Glomerular endothelial cell (primary cell): ENCODE measurements at places on chromosomes 1 and 21. TPM values are rescaled to one million over a fixed set of nuclear protein-coding genes. Genes with fewer than 3 reads are reported as not detected.

DNA sequence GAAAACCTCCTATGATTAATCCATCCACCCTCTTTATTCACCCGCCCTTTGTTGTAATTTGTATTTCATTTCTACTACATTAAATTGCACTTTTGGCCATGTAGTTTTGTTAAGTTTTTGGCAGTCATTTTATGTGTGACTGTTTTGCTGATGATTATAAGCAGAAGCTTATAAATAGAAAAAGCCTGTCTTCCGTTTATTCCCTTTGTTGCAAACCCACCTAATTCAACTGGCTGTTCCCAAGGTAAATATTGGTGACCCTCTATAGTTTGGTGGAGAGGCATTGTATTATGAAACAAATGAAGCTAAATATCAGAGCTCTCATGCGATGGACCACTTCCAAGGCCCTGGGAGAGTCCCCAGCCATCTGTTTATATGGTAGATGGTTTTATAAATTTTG is 36.7 kb upstream of the IGSF3 start:
- no peak for DNase-seq

- DNase-seq = no peak
Observed at GRCh38 chr1:53582211-53583020, 123.2 kb downstream of the DMRTB1 start.

DNA sequence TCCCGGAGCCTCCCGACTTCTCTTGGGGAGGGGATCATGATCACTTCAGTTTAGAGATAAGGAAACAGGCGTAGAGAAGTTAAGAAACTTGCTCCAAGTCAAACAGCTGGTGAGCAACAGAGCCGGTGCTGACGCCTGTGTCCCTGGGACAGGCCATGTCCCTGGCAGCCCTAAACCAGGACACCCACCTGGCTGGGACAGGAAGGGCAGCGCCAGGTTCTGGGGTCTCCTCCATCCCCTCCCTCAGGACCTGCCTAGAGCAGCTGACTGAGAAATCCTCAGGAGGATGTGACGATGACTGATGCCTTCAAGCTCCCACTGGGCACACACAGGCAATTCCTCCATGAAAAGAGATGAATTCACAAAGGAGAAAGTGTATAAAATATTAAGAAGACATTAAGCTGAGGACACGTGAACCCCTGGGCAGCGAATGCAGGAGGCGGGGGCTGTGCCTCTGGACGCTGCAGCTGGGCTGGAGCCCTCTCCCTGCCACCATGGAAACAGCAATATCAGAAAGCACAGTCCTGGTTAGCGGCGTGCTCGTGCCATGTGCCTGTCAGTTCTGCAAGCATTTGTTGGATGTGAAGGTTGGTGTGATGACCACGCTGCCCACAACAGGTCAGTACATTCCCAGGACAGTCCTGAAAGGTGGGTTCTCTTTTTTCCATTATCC is 40.1 kb upstream of the C1orf174 start:
- no peak for DNase-seq

GRCh38 chr1:45796946-45797345 is 6.5 kb upstream of the MAST2 start:
- DNase-seq = no peak

GRCh38 chr1:46583494-46583893 is 20.6 kb downstream of the MKNK1 start:
- no peak for DNase-seq

DNA sequence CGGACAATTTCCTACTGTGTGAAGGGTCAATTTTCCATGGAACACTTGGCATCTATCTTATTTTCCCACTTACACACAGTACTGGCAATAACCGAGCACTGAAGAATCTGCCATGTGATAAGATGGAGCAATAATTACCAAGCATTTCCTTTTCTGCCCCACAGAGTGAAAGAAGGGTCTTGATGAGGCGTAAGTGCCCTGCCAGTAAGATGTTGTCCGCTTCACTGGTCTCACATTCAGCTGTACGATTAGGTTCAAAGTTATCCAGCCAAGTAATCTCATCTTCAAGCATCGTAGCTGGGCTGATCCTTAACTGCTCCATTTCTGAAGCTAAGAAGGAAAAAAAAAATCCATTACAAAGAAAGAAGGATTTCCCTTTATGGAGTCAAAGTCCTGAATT is 67.8 kb downstream of the PCSK9 start:
- no peak for DNase-seq

DNA sequence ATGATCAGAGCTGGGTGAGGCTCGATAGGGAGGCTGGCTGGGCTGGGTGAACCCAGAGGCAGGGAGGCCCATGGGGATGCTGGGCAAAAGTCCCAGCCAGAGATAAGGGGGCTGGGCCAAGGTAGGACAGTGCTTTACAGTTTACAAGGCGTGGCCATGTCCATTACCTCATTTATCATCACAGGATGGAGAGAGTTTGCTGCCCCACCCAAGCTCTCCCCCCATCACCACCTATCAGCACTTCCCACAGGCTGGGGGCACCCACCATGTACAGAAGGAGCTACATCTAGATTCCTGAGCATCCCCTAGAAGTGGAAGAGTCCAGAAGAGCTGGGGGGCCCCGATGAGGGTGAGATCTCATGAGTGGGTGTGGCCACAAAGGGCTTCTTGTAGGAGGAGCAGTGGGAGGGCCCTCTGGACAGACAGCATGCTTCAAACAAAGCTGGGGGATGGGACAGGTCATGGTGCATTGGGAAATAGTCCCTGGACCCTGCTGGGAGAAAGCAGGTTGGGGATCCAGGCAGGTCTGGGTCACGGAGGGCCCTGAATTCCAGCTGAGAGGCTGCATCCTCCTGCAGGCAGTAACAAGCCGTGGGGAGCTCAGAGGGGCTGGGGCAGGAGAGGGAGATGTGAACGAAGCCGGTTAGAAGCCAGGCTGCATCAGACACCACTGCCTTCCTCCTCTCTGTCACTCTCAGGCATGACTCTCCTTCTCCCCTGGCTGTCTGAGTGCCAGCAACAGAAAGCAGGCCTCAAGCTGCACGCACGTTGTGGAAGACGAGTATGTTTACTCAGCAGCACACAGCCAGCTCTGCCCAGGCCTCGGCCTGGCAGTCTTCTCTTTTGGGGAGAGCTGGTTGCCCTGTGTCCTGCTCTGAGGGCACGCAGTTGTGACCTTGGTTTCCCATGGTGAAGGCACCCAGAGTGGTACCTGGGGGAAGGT is 202.3 kb downstream of the HIVEP3 start:
- no peak for DNase-seq

- no peak for DNase-seq
Observed at GRCh38 chr1:195948123-195948895, 659.9 kb downstream of the KCNT2 start.

- no peak for DNase-seq
Observed at GRCh38 chr1:178629252-178630154, 95.5 kb upstream of the RALGPS2 start.

DNA sequence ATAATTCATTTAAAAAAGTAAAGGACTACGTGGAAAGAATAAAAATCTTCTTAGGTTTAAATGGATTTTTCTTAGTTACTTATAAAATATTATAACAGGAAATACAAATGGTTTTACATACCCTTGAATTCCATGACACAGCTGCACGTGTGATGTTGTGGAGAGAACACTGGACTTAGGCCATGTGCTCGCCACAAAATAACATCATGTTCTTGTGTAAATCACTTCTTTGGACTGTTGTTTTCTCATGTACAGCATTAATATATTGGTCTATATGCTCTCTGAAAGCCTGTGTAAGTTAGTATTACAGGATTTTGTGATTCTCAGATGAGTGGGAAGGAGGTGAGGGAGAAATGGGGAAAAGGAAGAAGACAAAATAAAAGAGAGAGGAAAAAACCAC is 228.2 kb downstream of the DNM3 start:
- DNase-seq = no peak

DNA sequence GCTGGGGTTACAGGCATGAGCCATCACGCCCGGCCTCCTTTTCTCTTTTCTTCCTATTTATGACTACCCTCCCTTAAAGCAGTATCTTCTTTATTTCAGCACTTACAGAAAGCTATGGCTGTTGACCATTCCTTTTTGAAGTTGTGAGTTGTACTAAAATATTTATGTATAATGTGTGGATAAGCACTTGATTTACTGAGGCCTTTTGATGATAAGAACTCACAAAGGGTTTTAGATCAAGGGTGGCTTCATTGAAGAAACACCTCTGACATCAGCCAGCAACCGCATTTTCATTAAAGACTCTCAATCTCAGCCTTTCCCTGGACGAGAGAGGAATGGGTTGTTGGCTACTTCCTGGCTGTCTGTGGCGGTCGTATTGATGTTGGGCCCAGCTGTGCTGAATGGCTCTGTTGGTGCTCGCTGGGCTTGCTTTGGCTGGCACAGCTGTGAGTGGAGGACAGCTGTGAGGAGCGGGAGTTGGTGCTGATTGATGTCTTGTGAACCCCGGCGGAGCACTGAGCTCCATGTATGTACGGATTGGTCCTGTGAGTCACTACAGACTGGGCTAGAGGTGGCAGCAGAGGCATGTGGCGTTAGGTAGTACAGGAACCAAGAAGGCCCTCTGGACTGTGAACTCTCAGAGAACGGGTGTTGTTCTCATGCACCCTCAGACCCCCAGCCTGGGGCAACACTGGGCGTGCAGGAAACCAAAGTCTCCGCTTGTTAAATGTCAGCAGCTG is 208.8 kb downstream of the KIF26B start:
- DNase-seq = no peak

DNA sequence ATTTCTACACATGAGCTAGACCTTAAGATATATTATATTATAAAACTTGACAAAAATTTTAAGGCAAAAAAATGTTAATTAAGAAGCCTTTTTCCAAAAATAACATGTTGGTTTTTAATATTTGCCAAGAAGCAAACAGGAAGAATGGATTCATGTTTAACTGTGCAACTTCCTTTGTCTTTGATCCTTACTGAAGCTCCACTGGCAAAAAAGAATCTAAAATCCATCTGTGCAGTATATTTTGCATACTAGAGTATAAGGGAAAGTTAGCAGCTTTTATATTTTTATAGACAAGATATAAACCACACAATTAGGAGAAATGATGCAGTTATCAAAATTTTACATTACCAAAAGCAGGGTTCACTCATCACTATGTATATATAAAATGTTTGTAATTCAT is 76.9 kb upstream of the RGS18 start:
- DNase-seq = no peak

DNA sequence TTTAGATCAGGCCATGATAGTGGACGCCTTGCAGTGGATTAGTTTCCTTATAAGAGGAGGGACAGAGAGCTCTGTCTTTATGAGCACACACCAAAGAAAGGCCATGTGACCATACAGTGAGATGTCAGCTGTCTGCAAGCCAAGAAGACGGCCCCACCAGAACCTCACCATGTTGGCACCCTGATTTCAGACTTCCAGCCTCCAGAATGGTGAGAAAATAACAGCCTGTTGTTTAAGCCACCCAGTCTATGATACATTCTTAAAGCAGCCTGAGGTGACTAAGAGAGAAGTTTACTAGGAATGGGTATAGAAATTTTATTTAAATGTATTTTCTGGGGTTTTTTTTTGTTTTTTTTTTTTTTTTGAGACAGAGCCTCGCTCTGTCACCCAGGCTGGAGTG is 29.5 kb downstream of the L1TD1 start:
- no peak for DNase-seq

GRCh38 chr1:223016890-223017289 is 126.2 kb downstream of the TLR5 start:
- no peak for DNase-seq

GRCh38 chr1:203632941-203633340 is 6.3 kb downstream of the ATP2B4 start:
- no peak for DNase-seq

DNA sequence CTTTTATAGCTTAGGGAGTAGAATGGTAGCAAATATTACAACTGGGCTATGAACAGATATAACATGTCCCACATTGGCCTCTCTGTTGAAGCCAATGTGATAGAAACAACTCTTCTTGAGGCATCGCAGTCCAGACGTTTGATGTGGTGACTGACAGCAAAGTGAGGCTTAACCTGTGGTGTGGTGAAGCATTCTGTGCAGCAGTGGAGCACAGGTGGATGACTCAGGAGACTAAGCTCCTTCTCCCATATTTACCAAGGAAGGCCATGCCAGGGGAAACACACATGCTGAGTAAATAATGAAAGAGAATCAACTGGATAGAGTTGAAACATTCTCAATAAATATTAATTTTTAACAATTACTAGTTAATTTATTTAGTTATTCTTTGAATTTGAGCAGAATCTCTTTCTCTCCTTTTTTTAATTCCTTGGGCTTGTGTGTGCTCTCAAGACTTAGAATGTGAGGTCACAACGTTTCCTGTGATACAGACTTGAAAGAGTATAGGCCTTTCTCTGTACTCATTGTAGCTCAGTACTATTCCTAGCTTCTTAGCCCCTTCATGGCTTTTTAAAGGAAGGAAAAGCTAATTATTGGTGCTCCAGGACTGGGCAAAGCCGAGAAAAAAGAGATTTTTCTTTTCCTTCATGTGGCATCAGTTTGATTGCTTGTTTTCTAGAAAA is 17.6 kb downstream of the CRB1 start:
- DNase-seq = no peak

The RAD54L gene
- 1.3 and 4.7 TPM in 2 replicates for total RNA-seq

The PGBD2 gene
- total RNA-seq = 2.9 and 6.1 TPM in 2 replicates

The SEC16B gene
- total RNA-seq = 1.5 and 1.6 TPM in 2 replicates

The TFF2 gene
- not detected in 2 replicates for total RNA-seq

The FCGR2B gene
- not detected in 2 replicates for total RNA-seq

The LMX1A gene
- total RNA-seq = not detected in 2 replicates
